ENCODE measurements at places on chromosomes 16 and 17. TPM values are rescaled to one million over a fixed set of nuclear protein-coding genes. Genes with fewer than 3 reads are reported as not detected.
A peak's percentile ranks its signal among the peaks of the same experiment; 100 is the strongest.

The CDC6 gene
- polyA plus RNA-seq = 7.1 TPM

The CCL8 gene
- 0.68 TPM for polyA plus RNA-seq

The FBXW10 gene
- polyA plus RNA-seq = 0.13 TPM

The PABPN1L gene
- polyA plus RNA-seq = 0.11 TPM

The RNF43 gene
- polyA plus RNA-seq = 0.09 TPM

The SHCBP1 gene
- polyA plus RNA-seq = 8.8 TPM

GRCh38 chr17:10713318-10713717, 15.9 kb downstream of the ADPRM start:
- no peak for DNase-seq

- DNase-seq = peak; percentile 22
Observed at GRCh38 chr16:49281843-49282642, 405 bp upstream of the CBLN1 start.

DNA sequence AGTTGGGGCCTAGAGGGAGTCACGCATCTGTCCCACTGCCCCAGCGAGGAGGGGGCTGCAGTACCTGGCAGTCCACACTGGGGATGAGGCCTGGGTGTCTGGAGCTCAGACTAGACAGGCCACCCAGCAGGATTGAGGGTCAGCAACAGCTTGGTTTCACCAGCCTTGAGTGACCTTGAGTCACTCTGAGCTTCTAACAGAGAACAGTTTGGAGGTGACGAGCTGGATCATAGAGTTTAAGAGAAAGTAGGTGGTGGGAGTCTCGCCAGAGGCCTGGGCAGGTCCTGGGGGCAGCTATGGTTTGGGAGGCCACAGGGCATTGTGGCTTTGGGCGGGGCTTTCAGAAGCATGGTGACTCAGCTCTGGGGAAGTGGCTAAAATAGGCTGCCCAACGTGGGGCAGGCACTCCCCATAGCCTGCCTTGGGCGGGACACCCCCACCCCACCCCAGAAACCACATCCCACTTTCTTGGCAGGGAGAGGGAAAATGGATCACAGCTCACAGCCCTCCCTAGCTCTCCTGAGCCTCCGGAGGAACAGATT, 20.5 kb downstream of the CDC42EP4 start:
- no peak for DNase-seq

DNA sequence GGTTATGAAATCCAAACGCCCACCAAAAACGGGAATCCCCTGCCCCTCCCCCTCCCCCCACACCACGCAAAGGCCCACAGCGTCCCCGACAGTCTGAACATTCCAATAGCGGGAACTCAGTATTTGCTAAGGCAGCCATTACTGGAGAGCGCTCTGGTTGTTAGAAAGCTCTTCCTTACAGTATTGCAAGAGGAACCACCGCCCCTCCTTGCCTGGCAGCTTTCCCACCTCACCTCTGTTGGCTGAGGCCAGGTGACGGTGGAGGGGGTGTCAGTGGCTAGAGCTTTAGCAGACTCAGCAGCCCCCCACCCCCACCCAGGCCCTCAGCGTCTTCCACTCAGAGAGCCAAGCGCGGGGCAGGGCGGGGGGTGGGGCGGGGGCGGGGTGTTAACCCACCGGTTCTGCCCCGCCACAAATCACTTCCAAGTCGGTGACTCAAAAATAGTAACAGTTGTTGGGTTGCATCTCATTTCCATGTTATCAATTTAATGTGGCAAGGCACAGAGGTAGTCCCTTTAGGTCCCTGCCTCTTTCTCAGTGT, 2.2 kb upstream of the PLEKHH3 start:
- DNase-seq = no peak

DNA sequence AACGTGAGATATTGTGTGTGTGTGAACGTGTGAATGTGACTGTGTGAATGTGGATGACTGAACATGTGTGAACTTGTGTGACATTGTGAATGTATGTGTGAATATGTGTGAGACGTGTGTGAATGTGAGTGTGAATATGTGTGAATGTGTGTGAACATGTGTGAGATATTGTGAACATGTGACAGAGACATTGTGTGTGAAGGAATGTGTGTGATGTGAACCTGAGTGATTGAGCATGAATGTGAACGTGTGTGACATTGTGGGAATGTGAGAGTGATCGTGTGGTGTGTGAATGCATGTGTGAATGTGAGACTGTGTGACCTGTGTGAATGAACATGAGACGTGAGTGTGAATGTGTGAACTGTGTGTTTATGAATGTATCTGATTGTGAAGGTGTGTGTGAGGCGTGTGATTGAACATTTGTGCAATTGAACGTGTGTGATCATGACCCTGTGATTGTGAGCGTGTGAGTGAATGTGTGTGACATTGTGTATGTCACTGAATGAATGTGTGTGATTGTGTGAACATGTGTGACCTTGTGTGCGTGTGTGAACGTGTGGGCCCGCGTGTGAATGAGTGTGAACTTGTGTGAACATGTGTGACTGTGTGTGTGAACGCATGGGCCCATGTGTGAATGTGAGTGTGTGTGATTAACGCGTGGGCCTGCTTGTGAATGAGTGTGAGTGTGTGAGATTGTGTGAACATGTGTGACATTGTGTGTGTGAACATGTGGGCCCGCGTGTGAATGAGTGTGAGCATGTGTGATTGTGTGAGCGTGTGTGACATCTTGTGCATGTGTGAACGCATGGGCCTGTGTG, 23.2 kb upstream of the GSE1 start:
- DNase-seq = no peak

GRCh38 chr17:6948562-6948961, 47.3 kb upstream of the ALOX12 start:
- DNase-seq = no peak

DNA sequence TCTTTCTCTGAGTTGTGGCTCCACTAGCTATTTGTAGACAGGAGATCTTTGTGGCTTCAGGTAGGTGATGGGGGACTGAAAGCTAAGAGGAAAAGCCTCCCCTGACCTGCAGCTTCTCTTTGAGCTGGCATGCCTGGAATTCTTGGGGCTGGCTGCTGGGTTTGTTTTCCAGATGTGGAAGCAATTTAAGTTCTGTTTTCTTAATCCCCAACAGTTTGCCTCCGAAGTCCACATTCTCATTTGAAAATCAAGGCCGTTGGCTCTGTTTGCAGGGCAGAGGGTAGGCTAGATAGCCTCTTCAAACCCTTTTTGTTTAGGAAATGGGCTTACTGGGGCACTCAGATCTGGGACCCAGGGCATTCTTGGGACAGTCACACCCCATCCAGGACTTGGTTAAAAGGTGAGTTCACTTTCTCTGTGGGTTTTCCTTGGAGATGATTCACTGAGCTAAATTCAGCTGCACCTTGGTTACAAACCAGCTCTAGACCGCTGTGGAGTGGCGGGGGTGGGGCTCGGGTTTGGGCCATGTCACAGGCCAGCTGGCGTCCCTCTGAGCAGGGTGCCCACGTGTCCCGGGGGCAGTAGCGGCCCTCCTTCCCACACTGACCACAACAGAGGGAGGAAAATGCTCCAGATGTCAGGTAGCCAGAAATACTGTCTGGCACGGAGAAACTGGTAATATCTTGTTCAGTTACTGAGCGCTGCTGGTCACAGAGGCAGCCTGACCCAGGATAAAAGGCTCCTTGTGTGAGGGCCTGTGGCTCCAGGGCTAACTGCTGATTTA, 108.5 kb downstream of the RAB11FIP4 start:
- DNase-seq = no peak

DNA sequence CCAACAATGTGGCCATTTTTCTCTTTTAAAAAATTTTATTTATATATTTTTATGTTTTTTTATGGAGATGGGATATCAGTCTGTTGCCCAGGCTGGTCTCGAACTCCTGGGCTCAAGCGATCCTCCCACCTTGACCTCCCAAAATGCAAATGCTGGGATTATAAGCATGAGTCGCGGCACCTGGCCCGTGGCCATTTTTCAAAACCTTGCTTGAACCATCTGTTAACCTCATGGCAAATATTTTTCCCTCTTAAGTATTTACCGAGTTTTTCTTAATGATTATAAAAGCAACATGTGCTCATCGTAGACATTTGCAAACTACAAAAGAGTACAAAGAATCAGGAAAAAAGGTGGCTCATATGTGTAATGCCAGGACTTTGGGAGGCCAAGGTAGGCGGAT, 127.6 kb downstream of the ABCC6 start:
- DNase-seq = no peak

- no peak for DNase-seq
Observed at GRCh38 chr16:2147981-2148671, at the start of gene RAB26. TSS of gene RAB26 (plus strand) at chr16:2148625. CDS start at chr16:2148784, 159 bp downstream.
